Hypothalamus (tissue), 51 donors: ENCODE measurements at places on chromosomes 3 and 15.

DNA sequence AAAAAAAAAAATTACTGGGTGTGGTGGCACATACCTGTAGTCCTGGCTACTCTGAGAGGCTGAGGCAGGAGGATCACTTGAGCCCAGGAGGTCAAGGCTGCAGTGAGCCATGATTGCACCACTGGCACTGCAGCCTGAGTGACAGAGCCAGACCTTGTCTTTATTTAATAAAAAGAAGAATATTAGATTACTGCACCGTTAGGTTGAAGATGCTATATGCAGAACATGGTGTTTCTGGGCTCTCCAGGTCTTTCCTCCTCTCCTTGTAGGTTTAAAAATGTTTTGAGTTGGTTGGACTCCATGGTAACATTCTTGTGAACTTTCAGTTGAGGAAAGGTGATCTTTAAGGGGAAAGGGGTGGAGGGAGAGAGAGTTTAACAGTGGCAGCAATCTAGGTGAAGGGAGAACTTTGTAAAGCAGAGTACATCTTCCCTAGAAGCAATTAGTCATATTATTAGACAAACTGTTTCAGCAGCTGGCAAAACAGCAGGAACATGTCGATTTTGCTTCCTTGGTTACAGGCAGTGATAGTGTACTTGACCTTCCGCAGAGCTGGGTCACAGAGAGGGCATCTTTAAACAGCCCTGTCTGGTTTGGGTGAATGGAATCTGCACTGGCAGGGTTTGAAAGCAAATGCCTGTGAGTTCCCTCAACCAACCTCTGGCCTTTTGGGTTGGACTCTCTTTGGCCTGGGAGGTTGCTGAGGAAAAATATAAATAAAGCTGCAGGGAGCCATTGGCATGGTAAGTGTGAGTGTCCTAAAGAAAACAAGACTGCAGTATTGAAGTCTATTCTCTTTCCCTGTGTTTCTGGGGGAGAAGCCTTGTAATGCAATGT lies 42.8 kb downstream of the NR2C2 start:
- DNase-seq, result no peak

- DNase-seq, result no peak
Measured at GRCh38 chr15:50675535-50676144, 11.0 kb downstream of the TRPM7 start.

DNA sequence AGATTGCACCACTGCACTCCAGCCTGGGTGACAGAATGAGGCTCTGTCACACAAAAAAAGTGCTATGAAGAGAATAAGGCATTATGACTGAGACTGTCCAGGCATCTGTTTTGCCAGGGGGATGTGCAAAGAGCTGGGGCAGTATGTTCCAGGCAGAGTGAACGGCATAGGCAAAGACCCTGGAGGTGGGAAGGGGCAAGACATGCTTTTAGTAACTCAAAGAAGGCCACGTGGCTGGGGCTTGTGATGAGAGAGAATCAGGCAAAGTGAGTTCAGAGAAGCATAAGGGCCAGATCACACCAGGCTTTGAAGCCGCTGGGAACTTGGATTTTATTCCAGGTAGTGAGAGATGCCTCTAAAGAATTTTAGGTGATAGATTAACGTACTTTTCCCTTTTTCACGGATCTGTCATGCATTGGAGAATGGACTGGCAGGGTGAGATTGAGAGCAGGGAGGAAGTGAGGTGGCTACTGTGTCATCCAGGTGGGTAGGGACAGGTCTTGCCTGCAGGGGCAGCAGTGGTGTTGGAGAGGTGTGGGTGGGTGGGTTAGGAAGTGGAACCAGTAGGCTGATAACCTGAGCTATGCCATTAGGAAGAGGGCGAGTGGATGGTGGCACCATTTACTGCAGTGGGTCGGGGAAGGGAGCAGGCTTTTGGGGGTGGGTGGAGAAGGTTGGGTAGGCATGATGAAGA lies 31.7 kb downstream of the ATP2B2 start:
- DNase-seq, result no peak

DNA sequence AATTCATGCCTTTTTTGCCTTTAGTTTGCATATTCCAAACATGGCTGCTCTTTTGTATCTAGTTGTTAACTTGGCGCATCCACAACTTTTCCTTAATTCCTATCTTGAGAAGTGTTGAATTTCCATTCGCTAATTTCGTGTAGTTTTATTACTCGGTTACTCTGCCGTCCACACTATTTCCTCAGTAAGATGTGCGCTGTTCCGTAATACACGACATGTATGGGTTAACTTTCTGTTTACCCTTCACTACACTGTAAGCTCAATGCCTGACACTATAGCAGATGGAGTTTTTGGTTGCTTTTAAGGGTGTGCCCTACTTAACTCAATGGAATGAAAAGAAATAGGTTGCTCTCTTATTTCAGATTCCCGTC lies 724 bp downstream of the RPSA start:
- no peak for DNase-seq

GRCh38 chr15:89034305-89034704 lies 54.0 kb upstream of the ABHD2 start:
- DNase-seq, result no peak

DNA sequence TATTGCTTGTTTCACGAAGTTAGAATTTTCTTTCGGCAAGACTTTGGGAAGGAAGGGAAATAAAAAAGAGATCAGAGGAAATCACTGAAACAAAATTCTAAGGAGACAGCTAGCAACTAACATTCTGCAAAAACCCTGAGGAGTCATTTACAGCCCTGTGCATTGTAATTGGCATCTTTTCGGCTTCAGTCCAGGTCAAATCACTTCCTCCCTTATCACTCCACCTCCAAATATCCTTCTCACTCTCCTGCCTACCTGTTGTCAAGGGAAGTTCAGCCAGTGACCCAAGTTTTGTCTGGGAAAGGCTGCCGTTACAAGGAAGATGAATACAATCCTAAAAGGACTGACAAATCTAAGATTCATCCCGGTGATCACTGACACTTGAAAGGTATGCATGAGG lies 39.6 kb downstream of the MDFIC2 start:
- no peak for DNase-seq

DNA sequence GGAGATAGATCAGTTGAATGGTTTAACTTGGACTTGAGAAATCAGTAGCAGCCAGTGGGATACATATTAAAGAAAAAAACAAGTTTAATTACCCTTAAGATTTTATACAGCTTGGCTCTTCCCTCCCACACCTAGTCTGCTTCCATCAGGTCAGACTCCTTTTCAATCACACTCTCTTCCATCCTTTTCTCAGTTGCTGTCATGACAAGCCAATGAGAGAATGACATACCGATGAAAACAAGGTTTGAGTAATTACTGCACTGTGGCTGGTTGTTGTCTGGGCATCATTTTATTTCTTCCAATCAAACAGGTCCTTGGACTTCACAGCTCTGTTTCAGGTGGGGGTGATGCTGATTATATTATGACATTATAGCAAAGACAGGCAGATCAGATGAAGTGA lies 424.6 kb downstream of the ZBTB20 start:
- DNase-seq, result no peak

DNA sequence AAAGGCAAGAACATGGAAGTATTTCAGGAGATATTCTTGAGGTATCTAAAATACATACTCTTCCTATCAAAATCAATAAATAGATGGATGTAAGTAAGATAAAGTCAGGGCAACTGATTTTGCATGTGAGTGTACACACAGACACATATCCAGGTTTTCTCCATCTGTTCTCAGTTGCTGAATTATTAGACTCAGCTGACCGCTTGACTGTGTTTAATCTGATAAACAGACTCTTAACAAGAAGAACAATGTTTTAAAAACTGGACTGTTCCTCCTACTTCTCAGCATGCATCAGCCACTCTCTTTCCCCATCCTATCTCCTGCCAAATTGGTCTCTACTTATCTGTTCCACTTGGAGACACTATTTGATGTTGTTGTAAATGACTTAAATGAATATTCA lies 73.5 kb downstream of the GOLGA8G start:
- DNase-seq, result no peak

- no peak for DNase-seq
Measured at GRCh38 chr3:61608072-61608471, 46.7 kb downstream of the PTPRG start.

- DNase-seq, result peak; percentile 16
Measured at GRCh38 chr3:133384331-133385027, 15.4 kb upstream of the BFSP2 start.

DNA sequence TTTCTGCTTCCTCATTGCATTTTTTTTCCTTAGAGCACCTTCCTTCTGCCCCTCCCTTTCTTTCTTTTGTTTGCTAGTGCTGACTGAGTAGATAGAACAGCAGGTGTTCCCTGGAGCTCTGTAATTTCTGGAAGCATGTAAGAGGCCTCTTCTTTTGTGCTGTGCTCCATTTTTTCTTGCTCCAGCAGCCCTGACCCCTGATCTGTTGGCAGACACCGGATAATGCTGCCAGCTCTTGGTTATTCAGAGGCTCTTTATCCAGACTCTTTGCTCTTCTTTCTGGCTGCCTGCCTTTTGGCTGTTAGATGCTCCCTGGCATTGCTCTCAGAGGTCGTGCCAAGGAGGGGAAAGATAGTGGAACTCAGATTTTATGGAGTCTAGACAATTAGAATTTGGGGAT lies 104.4 kb upstream of the RBMS3 start:
- DNase-seq, result no peak

DNA sequence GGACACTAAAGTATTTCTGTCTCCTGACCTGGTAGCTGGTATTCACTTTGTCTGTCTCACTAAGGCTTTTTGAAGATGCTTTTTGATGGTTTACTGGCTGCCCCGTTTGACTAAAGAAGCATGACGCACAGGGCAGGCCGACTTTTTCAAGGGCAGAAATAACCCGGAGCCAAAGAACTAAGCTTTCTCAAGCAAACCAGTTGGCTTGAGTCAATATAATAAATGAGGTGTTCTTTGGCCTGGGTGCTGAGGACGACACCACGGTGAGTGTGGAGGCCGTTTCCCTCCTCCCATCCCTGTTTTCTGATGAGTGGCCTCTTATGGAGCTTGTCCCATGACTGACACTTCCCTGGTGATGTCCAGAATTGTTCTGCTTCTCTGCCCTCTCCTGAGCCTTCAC lies 220.9 kb downstream of the ITPR1 start:
- no peak for DNase-seq

GRCh38 chr3:109023656-109024254 lies 70.1 kb upstream of the GUCA1C start:
- DNase-seq, result no peak

DNA sequence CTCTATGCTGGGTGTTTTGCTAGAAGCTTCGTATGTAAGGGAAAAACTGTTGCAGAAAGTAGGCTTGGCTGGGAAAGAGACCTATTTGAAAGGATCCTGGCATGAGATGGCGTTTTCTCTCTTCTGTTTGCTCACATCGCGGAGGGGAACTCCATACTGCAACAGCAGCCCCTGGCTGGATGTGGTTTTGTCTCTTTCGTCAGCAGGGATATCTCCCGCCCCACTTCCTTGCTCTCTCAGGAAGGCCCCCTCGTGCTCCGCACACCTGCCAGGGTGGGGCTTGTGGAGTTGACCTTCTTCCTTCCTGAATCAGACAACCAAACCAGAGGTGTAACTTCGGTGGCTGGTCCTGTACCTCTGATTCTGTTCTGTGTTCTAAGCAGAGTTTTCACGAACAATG lies 26.4 kb upstream of the MYZAP start:
- no peak for DNase-seq

DNA sequence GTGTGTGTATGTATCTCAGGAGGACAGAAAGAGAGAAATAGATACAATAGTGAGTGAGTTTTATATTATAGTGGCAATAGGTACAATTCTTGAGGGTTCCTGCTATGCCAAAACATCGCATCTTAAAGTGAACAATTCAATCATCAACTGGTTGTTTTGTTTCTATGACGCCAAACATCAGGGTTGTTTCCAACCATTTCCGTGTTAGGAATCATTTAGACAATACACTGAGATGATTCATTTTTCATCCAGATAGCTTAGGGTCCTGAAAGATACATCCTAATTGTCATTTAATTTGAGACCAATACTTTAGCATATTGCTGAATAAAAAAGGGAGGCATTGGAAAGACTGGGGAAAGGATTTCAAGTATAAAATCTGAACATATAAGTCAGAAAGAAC lies 472.2 kb downstream of the MCTP2 start:
- DNase-seq, result no peak

DNA sequence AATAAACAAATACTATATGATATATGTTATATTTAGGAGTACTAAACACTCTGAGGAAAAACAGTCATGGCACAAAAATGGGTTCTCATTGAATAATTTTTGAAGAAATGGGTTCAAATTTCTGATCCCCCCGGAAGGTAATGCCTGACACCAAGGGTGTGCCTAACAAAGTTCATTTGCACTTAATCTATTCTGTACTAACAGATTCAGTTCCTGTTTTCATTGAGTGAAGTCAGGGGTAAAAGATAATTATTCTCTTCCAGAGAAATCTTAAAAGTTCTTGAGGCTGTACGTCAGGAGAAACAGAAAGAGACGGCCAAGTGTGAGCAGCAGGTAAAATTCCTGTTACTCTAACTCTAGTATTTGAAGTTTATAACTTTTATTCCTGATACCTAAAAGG lies 34.5 kb upstream of the TMEM42 start:
- DNase-seq, result no peak

- DNase-seq, result no peak
Measured at GRCh38 chr3:30786365-30786764, 108.1 kb downstream of the GADL1 start.

- DNase-seq, result no peak
Measured at GRCh38 chr3:15367059-15367458, 34.7 kb upstream of the SH3BP5 start.

DNA sequence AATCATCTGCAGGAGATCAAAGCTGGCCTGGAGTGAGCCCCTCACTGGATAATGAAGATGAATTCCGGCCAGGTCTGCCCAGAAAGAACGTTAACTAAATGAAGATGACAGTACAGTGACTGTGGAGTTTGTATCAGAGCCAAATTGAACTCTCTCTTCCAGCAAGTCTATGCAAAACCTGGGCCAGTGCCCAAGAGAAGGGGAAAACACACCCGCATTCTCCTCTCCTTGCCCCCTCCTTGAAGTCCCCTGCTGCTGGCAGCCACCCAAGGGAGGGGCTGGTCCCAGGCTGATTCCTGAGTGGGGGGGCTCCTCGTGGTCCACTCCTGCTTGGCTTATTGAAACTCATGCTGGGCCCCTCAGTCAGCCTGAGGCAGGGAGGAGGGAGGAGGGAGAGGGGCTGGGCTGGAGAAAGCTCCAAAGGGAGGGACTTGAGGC lies 155.7 kb downstream of the RAB11A start:
- DNase-seq, result peak; percentile 24

DNA sequence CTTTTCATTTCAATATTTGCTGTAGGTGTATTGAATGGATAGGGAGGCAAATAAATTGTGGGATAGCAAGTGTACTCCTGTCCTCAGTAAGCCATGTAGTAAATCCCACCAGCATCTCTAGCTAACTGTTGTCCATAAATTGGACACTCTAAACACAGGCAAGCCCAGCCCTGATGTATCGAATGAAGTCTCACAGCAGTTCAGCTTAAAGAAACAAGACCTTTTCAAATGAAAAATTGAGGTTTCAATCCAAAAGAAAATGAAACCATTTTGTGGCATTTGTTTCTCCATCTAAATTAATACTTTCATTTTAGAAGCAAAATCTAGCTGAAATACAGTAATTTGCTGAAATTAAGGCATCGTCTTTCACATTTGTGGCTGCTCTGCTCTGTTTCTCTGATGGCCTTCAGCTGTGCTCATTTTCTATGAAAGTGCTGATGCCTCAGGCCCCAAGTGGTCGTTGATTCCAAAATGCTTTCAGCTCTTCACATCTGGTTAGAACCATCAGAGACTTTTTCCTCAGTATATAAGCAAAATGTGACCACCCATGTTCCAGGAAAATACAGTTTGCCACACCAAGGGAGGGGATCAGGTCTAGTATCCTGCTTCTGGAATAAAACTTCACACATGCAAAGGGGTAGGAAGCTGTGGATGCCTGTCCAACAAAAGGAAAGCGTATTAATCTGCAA lies 245.0 kb downstream of the ZMAT3 start:
- DNase-seq, result no peak
